ENCODE measurements at places on chromosomes 2 and 18.

- no peak for DNase-seq
These were observed 72.0 kb downstream of the CDH7 start for GRCh38 chr18:65822826-65823225.

GRCh38 chr2:238042849-238043584, 17.8 kb upstream of the SCLY start:
- no peak for DNase-seq

GRCh38 chr2:176747928-176748327, 464.7 kb upstream of the HNRNPA3 start:
- peak; percentile 57 for DNase-seq

DNA sequence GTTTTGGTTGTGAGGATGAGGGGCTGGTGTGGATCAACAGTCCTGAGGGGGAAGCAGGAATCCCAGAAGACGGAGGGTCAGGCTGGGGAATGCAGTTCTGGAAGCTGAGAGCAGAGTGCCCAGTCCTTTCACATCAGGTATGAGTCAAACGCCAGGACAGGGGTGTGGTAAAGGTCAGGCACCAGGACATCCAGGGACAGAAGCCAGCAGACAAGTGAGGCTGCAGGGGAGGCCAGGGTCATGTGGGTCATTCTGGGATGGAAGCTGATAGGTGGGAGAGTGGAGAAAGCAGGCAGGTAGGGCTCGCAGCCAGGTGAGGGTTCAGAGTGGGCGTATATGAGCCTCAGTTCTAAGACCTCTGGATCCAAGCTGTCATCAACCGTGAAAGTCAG, 12.8 kb upstream of the GNLY start:
- no peak for DNase-seq

DNA sequence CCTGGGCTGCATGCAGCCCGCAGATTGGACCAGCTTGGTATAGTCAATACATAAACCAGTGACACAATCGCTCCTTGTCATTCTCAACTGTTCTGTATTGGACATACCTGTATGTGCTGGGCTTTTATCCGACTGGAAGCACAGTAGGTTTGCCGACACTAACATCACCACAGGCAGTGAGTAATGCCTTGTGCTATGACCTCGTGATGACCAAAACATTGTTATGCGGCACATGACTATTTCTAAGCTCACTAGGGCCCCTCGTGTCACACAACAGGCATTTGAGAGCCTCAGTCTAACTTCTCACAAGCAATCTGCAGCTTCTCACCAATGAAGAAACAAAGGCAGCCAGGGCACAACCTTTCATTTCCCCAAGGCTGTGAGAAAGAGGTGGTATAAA, 320.8 kb downstream of the AFF3 start:
- no peak for DNase-seq

DNA sequence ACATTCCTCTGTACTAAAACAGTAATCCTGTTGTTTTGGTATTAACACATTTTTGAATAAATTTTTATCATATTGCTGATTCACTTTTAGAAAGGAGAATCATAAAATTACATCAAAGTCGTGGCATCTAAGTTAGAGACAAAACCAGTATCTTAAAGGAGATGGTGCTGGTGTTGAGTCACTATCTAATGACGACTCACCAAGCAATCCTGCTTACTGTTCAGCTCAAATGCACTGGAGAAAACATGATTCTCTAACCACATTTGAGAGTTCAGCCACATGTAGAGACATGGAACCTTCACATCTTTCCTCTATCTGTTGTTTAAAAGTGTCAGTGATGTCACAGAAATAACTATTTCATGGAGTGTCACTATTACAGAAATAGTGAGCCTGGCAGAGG, 473.8 kb downstream of the TGIF1 start:
- DNase-seq: no peak

DNA sequence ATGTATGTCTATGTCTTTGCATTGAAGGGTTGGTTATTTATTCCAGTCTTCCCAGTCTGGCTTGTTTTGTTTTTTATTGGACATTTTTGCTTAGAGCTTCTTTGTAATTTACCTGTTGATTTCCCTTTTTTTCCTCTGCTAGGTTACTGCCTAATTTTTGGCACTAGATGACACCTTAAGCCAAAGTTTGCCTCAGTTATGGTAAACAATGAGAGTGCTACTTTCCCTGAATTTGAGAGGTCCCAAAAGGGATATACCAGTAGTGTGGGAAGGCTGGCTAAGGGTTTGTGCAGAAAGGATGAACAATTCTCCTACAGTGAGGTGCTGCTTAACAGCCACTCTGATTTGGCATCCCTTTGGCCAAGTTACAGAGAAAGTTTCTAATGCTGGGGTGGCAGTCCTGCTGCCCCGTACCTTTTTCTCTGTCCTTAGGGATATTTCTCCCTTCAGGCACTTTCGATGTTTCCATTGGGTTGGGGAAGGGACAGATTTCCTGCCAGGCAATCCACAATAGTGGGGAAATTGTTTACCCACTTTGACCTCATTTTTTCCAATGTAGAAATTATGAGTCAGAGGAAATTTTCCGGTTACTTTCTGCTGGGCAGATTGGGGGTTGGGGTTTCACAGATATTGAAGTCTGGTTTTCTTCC, 354.9 kb downstream of the PTPRM start:
- no peak for DNase-seq

DNA sequence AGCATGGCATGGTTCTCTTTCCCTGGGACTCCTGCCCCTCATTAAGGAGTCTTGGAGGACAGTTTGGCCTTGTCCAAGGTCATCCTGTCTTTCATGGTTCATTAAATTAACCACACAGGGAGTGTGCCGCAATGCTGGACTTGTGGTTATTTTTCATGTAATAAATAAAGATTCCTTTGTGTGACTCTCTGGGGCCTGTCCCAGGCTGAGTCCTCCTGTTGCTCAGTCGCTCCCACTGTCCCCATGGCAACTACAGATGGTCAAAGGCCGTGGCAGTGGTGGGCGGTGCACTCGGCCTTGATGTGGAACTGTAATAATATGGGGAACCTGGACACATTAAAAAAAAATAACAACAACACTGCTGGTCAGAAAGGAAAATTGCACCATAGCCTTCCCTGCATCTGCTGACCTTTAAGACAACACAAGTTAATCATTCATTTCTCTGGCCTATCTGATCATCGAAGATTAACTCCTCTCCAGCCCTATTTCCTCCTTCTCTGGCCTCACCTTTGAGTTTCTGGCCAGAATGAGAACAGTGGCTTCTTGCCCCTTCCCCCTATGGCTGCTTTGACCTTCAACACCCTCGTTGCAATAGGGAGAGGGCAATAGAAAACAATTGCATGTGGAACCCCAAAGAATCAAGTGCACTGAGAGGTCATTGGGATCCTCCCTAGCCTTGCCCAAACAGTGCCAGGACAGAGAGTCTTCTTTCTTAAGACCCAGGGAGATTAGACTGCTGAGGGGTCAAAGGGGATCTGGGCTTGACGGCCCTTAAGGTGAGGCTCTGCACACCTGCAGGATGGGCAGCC, 44.7 kb downstream of the PSD4 start:
- no peak for DNase-seq

- peak; percentile 76 for DNase-seq
These were observed 183.4 kb upstream of the FN1 start for GRCh38 chr2:215619022-215619958.

DNA sequence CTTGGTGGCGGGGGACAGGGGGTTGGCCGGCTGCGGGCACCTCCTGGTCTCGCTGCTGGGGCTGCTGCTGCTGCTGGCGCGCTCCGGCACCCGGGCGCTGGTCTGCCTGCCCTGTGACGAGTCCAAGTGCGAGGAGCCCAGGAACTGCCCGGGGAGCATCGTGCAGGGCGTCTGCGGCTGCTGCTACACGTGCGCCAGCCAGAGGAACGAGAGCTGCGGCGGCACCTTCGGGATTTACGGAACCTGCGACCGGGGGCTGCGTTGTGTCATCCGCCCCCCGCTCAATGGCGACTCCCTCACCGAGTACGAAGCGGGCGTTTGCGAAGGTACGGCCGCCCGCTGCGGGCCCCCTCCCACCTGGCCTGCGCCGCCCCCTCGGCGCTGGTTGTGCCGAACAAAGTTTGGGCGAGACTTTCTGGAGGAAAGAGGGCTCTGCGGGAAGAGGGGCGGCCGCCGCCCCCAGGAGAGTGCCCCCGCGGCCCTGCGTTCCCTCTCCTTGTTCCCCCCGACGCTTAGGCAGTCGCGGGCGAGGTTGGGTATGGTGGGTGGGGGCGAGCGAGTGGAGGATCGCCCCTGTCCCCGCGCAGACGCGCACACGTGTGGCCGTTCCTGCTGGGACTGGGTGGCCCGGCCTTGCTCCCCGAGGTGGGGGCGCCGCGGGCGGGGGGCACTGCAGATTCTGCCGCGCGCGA, 866 bp downstream of the CRIM1 start:
- no peak for DNase-seq

- no peak for DNase-seq
These were observed 42.1 kb upstream of the PPP1R1C start for GRCh38 chr2:181943411-181944124.

DNA sequence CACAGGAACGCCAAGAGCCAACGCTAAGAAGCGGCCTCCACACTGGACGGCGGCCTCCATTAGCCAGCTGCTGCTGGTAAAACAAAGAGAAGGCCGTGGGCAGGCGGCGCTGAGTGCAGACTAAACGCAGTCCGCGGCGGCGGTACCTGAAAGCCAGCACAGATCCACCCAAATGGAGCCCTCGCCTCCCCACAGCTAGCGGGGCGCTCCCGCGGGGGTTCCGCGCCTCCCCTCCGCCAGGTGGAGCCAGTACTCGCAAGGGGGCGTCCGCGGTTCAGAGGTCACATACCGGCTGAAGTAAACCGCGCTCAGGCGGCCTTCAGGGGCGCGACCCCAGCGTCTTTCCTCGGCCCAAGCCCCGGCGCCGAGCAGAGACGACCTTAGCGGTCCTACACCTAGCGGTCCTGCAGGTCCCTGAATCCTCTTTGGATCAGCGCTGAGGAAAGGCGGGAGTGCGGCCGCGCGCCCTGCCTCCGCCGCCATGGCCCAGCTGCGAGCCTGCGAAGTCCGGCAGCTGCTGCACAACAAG, 293.1 kb upstream of the ERBB4 start:
- DNase-seq: no peak

DNA sequence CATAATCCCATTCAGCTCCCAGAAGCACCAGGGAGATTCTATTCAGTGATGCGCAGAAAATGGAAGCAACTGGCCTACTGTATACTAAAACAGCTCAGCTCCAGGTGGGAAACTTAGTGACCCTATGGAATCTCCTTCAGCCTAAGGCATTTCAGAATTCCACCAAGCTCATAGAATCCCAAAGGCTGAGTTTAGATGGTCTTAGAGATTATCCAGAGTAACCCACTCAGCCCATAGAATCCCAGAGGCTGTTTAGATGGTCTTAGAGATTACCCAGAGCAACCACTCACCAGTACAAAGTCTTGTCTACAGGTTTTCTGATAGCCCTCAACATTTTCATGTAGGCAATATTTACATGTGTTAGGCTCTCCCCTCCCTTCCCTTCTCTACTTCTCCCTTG, 232.0 kb upstream of the SLC14A2 start:
- DNase-seq: no peak

DNA sequence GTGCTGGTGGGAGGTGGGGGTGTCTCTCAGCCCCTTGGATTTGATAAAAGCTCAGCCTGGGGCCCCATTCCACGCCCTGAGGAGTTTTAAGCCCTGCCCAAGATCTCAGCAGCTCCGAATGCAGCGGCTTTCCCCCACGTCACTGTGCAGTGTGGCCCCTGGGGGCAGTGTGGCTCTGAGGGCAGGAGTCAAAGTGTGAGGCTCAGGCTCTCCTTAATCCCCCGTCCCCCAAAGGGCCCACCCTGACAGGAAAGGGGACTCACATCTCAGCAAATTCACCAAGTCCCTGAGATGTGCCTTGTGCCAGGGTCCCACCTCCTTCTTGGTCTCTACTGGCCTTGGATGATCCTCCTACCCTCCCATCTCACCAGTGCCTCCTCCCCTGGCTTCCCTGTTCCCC, 25.2 kb downstream of the NPPC start:
- DNase-seq: no peak

DNA sequence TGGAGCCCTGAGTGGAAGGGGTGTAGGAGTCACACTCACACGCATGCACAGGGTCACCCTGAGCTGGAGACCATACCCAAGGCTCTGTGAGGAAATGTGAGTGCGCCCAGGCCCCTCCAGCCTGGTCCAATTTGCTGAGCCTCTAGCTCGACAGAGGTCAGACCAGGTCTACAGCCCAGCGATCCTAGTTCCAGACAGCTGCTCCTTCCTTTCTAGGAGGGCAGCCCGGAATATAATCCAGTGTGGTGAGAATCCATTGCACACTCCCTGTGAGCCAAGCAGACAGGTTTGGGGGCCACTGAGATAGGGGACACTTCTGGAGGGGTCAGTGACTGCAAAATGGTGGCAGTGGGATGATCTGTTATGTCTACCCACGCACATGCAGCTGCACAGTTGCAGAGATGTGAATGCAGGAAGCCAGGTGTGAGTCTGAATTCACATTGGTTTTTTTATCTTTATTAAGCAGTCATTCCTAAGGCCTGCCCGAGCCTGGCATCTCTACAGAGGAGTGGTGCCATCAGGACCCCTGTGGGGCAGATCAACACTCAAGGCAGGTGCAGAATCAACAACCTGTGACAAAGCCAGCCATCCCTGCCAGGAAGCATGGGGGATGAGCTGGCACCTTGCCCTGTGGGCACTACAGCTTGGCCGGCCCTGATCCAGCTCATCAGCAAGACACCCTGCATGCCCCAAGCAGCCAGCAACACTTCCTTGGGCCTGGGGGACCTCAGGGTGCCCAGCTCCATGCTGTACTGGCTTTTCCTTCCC, at the start of gene GPR148:
Gene GPR148 (plus strand): TSS at position 522 of the 768 bp plus-strand sequence. CDS start 82 bp downstream, at position 604.
- peak; percentile 90 for DNase-seq

DNA sequence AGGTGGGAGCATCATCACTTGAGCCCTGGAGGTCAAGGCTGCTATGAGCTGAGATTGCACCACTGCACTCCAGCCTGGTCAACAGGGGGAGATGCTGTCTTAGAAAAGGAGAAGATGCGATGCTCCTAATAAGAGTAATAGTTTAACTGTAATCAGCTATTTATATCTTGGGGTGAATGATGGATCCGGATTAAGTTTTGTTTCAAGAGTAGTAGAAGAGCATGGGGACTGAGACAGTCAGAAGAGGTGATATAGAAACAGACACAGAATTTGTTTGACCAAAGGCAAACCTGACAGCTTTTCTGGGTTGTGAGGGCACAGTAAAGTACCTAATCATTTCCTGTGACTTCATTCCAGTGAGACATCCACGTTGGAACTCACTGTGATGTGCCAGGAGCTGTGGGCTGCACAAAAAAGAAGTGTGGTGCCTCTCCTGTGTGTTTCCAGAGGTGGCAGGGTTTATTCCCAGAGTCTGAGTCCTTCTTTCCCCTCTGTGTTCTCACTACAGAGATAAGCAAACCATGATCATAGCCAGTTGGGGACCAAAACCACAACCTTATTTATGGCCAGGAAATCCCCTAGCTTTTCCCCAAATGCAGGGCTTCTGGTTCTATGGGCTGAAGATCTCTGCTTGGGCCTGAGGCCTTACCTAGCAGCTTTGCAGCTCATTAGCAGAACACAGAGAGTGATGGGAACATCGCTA, 113.7 kb downstream of the XRCC5 start:
- DNase-seq: no peak

- no peak for DNase-seq
These were observed 157.4 kb downstream of the ASXL3 start for GRCh38 chr18:33735428-33735827.

- DNase-seq: no peak
These were observed 868.5 kb downstream of the RNF144A start for GRCh38 chr2:7785700-7786099.

GRCh38 chr2:180314086-180314485, 307.0 kb upstream of the CWC22 start:
- DNase-seq: no peak

- DNase-seq: no peak
These were observed 37.2 kb downstream of the GALNT1 start for GRCh38 chr18:35618696-35619095.

- no peak for DNase-seq
These were observed 67.6 kb downstream of the ARL4C start for GRCh38 chr2:234429265-234429664.
